Mammary epithelial cell (primary cell): ENCODE measurements at places on chromosomes 7 and 10. TPM values are rescaled to one million over a fixed set of nuclear protein-coding genes. Genes with fewer than 3 reads are reported as not detected.

Gene TYW1
- 10.3 TPM for polyA plus RNA-seq

Gene CDC14C
- not detected for polyA plus RNA-seq

Gene COL1A2
- 0.60 TPM for polyA plus RNA-seq

Gene PON1
- polyA plus RNA-seq = not detected

Gene RADIL
- 0.17 TPM for polyA plus RNA-seq

Gene TAS2R4
- 0.05 TPM for polyA plus RNA-seq

Gene NPC1L1
- not detected for polyA plus RNA-seq
